CD4-positive, alpha-beta T cell treated with Interleukin-12 subunit alpha and Interleukin-12 subunit beta, for 1 hour (primary cell): ENCODE measurements at places on chromosomes 7 and 10.

GRCh38 chr7:127820732-127821085 lies 168.7 kb downstream of the SND1 start:
- no peak for DNase-seq

GRCh38 chr7:140526787-140527664 lies 47.7 kb upstream of the MKRN1 start:
- DNase-seq = no peak

- DNase-seq = no peak
Measured at GRCh38 chr10:54796881-54797280, 4.2 kb downstream of the PCDH15 start.

DNA sequence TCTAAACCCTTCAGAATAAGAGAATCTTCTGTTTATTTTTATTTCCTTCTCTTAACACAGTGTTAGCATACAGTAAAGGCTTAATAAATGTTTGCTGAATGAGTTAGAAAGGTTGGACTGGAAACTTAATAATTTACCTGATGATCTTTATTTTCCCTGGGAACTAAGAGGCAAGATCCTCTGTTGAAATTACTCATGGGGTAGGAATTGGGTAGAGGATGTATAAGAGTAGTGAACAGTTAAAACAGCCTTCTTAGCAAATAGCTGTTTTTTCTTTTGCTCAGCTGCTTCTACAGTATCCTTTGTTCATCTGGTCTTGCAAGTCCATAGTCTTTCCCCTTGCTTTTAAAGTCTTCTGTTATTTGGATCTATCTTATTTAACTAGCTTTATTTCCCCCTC lies 80.0 kb downstream of the AKAP9 start:
- no peak for DNase-seq
